ENCODE measurements at places on chromosomes 7 and 10.
A peak's percentile ranks its signal among the peaks of the same experiment; 100 is the strongest.

DNA sequence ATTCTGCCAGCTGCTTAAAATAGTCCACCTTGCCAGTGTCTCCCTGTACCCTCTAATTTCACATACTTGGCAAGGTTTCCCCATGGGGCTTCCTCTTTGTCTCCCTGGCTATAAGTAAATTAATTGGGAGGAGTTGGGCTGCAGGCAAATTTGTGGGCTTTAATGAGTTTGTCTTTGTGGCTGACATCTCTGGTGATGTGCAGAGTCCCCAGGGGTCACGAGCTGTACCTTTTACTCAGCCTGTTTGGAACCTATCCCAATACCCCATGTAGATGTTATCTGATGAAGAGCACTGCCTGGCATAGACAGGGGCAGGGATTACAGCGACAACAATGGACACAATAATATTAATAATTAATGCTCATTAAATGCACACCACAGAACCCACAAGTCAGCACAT lies 132.5 kb downstream of the SLIT1 start:
- DNase-seq, result no peak

- DNase-seq, result no peak
These were observed 47.0 kb upstream of the ZNF107 start for GRCh38 chr7:64618785-64619456.

GRCh38 chr7:26444555-26444954 lies 152.9 kb downstream of the SNX10 start:
- DNase-seq, result no peak

DNA sequence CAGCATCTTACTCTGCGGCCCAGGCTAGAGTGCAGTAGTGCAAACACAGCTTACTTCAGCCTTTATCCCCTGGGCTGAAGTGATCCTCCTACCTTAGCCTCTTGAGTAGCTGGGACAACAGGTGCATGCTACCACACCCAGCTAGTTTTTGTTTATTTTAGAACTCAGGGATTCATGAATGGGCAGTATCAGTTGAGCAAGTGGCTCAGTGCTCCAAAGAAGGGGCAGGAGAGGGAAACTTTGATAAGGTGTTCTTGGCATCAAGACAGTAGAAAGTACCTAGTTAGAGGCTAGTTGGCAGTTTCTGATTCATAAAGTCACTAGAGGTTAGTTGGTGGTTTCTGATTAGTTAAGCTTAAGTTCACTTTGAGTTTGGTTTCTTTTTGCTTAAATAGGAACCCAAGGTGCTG lies 18.4 kb downstream of the TRIM24 start:
- no peak for DNase-seq

- no peak for DNase-seq
These were observed 5.5 kb downstream of the VSTM4 start for GRCh38 chr10:49109669-49110340.

GRCh38 chr7:29467193-29467926 lies 96.3 kb upstream of the PRR15 start:
- no peak for DNase-seq

DNA sequence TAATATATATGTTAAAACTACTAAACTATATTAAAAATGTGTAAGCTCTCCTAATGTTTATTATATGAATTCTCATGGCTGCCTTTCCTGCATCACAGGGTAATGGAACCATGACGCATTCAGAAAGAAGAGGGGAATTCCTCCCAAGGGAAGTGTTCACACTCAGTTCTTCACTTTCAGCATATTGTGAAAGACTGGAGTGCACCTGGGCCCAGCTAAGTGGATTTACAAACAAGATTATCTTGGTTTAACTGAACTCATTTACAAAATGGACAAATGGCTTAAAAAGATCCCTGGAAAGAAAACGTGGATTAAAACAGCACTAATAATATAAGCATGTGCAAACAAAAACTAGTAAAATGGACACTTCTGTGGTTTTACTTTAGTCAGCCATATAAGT lies 149.8 kb downstream of the DOCK4 start:
- DNase-seq, result peak; percentile 90

- no peak for DNase-seq
These were observed 65.4 kb upstream of the APBB1IP start for GRCh38 chr10:26372513-26373354.

- no peak for DNase-seq
These were observed 124.3 kb upstream of the KLF6 start for GRCh38 chr10:3909339-3909738.

DNA sequence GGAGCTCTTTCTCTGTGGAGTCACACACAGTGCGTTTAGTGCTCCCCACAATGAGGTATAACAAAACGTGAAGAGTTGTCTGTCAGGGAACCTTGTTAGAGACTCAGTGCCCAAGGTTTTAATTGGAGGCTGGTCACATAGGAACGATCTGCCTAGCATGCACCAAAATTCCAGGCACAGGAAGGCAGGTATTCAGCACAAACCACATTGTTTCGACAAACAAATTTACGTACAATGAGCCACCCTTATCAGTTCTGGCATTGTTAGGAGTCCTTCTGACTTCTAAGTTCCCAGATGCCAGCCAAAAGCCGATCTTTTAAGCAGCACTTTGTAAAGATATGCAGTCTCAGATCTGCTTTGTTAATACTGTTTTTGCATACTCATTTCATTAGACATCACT lies 414.2 kb upstream of the MTPN start:
- DNase-seq, result no peak

DNA sequence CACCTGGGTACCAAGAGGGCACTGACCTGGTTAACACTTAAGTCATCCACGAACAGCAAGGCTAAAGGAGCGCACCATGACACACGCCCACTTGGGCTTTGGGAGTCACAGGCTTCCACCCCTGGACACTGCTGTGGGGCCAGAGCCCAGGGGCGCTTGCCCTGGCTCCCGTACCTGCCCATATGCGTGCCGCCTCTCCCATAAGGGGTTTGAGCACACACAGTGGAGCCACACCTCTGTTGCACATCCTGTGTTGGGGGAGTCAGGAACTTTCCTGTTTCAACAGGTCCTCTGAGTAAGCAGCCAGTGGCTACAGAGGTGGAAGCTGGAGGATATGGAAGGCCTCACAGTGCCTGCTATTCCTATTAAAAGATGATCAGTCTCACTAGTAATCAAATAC lies 152.0 kb downstream of the REEP3 start:
- DNase-seq, result no peak

GRCh38 chr10:82564353-82565196 lies 689.6 kb downstream of the NRG3 start:
- DNase-seq, result no peak

DNA sequence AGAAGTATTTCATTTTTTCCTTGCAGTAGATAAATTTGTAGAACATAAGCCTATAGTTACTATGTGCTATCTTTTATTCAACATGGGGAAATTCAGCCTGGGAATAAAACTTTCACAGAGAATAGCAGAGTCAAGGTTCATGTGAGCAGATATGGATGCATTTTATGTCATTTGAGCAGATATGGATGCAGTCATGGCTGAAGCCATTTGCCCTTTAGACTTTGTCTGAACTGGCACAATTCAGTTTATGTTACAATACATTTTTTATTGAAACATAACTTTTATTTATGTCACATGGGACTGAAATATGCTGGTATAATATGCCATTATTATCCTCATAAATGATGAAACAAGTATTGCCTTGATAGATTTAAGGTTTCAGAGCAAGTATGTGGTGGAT lies 231.1 kb downstream of the CACNA2D1 start:
- DNase-seq, result no peak

DNA sequence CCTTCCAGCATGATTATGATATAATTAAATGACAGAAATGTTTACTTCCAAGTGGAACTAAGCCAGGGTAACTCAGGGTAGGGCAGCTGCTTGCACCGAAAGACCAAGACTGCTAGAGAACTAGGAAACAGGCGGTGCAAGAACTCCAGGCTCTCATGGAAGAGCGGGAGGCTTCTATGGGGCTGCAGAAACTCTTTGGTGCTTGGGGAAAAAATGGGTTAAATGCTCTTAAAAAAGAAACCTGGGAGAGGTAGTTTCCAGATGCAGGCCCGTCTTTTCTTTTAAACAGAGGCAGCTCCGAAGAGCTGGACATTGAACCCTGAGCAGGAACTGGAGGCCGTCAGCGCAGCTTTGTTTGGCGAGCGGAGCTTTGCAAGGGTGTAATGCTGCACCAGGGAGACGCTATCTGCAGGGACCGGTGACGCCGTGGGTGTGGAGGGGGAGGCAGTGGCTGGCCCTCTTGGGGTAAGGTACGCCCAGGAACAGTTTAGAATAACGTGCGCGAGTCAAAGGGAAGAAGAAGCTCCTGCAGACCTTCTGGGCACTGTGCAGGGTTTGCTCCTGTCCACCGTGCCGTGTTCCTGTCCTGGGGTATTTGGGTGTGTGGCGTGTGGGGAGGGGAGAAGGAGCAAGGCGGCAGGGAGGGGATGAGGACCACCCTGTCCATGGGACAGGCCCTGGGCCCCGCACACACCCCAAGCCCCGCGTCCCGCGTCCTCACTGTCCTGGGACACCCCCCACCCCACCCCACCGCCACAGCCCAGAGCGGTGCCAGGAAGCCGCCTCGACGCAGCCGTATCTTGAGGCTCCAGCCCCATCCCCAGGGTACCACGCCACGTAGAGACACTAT lies 59.0 kb downstream of the EGFR start:
- no peak for DNase-seq

- no peak for DNase-seq
These were observed 129.5 kb upstream of the CDK1 start for GRCh38 chr10:60648761-60649160.

DNA sequence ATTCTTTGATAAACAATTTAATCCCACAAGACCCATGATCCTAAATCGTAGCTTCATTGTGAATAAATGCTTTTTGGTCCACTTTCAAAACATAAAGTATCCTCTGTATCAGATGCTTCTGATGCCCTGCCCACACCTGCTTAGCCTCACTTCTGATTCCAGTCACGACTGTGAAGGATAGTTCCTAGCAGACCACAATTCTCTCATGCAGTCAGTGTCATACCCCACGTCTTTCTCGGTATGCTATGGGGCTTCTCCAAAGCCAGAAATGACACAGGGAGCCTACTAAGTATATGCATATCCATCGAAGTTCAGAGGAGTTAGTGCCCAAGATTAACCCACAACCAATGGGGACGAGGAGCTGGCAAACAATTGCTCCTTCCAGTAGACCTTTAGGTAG lies 27.6 kb upstream of the CTNNA3 start:
- DNase-seq, result no peak

GRCh38 chr10:10165415-10165814 lies 852.3 kb upstream of the CELF2 start:
- DNase-seq, result no peak

- DNase-seq, result no peak
These were observed 161.7 kb upstream of the HPS1 start for GRCh38 chr10:98608411-98608810.

- no peak for DNase-seq
These were observed 8.9 kb upstream of the GJC3 start for GRCh38 chr7:99938296-99938695.

DNA sequence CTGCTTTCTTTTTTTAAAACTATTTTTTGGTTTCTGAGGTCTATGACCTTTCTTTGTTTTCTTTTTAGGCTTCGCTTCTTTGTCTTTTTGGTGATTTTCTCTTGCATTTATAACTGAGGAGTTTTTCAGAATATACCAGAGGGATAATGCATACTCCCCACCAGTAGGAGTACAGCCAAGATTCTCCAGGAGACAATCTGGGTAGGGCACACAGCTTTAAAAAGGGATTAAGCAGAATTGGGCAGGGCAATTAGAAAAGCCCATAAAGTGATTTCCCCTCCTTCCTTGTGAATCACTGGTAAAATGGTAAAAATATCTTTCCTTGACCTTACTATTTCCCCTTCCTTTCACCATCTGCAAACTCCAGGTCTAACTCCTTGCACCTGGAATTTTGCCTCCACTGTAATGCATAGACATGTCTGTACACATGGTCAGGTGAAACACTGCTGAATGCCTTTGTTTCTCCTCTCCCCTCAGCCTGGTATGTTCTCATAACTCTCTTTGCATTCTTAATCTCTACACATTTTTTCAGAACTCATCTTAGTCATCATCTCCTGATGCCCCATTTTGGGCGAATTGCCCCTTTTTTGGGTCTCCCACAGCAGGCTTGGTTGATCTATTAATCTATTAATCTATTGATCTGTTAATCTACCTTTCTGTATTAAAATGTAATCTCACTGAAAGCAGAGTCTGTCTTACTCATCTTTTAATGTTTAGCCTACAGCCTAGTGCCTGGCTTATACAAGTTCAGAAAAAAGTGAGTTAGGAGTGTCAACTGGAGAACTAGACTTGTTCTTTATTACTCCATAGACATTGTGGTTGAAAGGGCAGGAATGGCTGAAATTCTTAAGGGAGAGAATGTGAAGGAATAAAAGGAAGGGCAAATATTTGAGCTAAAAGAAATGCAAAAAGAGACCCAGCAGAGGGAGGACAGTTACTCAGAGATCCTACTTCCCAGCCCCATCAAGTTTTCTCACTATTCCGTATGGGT lies 64.6 kb downstream of the MDFIC start:
- no peak for DNase-seq

DNA sequence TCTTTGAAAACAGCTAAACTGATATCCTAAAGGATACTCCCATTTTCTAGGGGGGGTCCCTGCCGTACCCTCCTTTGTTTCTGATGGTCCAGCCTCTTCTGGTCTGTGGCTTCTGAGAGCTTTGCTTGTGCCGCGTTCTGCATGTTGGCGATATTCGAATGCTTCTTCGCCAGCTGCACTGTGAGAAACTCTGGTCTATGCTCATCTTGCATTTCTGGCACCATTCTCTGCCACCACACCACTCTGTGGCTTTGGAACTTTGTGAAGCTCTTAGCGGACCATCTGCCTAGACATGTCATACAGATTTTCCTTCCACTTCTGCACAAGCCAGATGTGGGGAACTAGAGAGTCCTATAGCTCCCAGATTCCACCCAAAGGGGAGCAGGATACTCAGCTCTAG lies 197.2 kb downstream of the REEP3 start:
- DNase-seq, result no peak

DNA sequence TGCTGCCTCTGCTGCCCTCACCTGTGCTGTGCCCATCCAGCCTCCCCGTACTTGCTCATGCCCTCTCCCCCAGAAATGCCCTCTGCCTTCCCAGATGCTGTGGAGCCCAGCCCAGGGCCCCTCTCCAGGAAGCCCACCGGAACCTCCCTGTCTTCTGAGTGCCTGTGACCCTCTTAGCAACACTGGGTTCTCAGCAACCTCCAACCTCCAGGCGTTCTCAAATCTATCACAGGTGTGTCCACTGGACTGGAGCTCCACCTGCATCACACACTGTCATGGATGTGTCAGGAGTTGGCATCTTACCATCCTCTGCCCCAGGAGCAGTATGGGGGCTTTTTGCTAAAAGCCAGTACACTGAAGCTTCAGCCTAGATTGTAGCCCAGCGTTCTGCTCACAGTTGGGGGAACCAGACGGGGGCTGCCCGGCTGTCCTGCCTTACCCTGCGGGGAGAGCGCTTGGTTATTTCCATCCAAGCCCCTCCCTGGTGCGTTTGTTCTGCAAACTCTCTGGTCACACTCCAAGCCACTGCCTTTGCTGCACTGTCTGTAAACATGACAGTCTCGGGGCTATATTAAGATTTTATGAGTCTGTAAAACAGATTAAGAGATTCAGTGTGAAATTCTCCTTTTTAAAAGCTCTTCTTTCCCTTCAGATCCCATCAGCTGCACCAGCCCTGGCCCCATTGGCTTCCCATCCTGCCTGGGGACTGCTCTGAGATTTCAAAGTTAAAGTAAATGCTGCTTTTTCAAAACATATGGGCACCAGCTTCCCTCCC lies 71.3 kb upstream of the CPXM2 start:
- DNase-seq, result no peak
